ENCODE measurements at places on chromosomes 7 and 10.

DNA sequence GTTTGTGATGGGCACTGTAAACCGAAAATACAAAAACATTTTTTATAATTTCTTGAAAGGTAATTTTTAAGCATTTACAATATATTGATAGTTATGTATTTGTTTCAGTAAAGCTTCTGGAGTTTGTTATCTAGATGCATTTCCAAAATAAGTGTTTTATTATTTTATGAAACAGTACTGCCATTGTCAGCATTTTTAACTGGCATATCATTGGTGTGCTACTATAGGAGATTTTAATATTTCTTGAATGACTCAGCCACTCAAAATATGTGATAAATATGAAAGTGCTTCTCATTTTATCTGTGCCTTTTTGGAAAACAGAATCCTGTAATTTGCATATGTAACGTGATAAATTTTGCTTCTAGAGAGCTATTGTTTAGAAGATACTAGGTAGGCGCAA lies 97.9 kb downstream of the ANKIB1 start:
- DNase-seq: no peak

- DNase-seq: no peak
These were observed 2.7 kb downstream of the PUS7 start for GRCh38 chr7:105519353-105519752.

DNA sequence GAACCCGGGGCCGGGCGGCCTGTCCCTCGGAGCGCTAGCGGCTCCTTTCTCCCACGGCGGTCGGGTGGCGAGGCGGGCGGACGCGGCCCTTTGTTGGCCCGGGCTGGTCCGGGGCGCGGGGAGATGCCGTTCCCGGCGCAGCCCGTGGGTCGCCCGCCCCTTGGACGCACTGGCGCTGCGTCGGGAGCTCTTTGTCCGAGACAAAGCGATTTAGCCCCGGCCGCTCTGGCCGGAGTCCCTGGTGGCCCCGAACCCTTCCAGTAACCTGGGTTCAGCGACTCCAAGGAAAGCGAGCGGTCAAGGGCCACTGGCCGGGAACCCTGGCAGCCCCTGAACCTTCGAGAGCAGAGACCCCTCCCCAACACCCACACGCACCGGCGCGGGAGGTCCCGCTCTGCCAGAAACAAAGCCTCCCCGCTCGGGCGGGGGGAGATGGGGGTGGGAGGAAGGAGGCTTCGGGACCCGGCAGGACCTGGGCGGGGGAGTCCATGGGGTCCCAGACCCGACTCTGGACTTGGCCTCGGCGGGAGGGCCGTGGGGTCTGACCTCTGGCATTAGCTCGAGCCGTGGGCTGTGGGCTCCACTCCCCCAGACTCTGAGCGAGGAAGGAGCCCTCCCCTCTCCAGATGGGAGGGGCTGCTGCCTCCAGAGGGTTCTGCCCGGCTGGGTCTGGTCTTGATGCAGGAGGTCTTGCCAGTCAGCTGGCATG lies 836 bp downstream of the DPYSL4 start:
- DNase-seq: no peak

GRCh38 chr10:116209781-116210180 lies 63.2 kb downstream of the GFRA1 start:
- DNase-seq: no peak

GRCh38 chr10:77784856-77785255 lies 141.7 kb downstream of the DLG5 start:
- no peak for DNase-seq

GRCh38 chr7:132783824-132784223 lies 207.6 kb upstream of the PLXNA4 start:
- DNase-seq: no peak

GRCh38 chr10:34821587-34822585 lies 6.8 kb upstream of the PARD3 start:
- DNase-seq: no peak

DNA sequence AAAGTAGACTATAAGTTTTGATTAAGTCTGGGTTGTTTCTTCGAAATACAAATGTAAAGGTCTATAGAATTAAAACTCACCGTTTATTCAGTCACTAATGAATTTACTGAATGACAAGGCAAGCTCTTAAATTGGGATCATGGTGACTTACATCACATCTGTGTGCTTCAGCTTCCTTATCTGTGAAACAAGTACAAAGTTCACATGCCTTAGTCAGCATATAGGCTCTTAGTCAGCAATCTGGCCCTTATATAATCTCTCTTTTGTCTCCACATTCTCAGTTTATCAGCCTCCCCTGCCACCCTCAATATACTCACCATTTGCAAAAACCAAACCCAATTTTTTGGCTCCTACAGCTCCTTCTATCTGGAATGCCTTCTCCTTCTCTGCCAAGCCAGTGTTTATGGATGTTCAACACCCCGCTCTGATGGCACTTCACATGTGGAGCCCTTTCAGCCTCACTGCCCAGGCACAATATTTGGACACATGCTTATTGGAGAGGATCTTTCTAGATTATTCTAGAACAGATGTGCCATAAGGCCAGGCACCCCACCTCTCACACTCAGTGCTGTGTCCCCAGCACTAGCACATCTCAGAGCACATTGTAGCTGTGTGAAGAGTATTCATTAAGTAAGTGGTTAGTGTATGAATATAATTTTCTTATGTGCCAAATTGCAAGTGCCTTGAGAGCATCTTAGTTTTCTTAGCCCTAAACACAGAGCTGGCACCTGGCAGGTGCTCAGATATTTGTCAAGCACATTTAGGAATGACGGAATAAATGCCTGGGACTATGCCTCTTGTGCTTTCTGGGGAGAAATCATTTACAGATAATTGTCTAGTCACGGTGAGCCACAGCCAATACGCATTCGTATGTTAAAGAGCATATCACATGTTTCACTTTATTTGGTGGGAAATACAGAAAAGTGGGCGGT lies 9.8 kb upstream of the LAMB1 start:
- DNase-seq: no peak

GRCh38 chr7:134328900-134329299 lies 12.2 kb upstream of the SLC35B4 start:
- DNase-seq: no peak

DNA sequence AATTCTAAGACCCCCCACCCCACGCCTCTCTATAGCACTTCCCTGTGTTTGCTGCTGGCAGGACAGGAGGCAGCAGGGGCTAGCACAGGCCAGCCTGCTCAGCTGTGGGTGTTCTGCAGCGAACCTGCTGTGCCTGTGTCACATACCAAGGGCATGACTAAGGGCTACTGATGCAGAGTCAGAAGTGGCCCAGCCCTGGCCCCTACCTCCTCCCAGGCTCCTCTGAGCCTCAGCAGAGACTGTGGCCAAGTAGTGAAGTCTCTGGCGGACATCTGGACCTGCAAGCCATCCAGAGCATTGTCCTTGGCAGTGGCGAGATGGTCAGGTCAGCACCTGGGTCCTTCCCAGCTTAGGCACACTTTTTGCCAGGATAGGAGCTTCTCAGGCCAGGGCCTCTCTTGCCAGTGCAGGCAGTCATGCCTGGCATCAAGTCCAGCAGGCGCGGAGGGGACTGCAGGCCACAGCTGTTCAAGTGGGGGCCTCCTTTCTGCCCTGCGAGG lies 116.3 kb upstream of the RET start:
- no peak for DNase-seq

DNA sequence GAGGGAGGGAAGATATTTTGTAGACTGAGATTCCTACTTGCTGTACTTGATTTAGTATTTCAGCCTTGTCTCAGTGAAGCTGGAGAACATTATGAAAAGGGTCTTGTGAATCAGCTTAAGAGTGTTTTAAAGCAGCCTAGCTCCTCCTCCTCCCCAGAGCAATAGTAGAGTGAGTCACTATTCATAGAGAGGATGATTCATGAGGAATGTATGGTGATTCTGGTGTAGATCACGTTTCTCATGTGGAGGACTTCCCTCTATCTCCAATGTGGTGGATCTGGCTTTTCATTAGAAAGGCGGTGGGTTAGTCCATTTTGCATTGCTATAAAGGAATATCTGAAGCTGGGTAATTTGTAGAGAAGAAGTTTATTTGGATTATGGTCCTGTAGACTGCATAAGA lies 340.1 kb upstream of the CHRM2 start:
- no peak for DNase-seq

DNA sequence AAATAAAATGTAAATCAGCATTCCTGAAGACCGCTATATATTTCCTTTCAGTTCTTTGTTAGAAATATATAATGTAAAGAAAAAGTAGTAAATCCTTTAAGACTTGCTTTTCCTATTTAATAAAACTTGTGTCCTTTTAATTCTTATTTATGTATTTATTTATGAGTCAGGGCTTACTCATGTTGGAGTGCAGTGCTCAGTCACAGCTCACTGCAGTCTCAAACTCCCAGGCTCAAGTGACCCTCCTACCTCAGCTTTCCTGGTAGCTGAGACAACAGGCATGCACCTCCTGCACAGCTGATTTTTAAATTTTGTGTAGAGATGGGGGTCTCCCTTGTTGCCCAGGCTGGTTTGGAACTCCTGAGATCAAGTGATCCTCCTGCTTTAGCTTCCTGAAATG lies 724.5 kb downstream of the ANKRD7 start:
- no peak for DNase-seq

DNA sequence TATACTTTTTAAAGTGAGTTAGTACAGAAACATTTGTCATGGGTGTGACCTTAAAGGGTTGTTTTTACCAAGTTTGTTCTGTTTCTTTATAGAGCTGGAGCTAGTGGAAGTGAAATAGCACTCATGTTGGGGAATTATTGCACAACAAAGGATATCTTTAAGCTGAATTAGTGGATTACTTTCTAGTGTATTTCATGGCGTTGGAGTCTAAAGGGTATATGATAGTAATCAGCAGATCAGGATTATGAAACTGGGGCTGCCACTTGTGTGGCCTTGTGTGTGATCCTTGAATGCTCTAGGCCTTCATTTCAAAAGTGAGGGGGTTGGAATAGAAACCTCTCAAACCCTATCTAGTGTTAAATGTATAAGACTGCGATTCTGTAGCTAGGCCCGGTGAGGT lies 123.6 kb downstream of the LYZL1 start:
- DNase-seq: no peak

GRCh38 chr7:82284936-82285519 lies 158.5 kb downstream of the CACNA2D1 start:
- no peak for DNase-seq

GRCh38 chr7:127900141-127900540 lies 131.1 kb downstream of the LRRC4 start:
- no peak for DNase-seq

DNA sequence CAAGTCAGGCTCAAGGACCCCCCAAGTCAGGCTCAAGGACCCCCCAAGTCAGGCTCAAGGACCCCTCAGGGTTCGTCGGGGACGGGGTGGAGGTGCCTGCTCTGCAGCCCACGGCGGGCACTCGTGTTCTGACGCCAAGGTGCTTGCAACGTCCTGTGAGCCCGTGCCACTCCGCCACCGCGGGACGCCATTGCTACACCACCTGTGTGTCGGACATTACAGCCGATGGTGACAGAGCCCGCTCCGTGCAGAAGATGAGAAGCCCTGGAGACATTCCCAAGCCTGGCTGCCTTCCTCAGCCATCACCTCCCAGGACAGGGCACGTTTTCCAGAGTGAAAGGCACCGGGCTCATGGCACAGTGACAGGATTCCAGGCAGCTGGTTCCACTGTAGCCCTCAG lies 97.7 kb upstream of the DNAAF5 start:
- no peak for DNase-seq
